ENCODE measurements at places on chromosomes 5 and 9.

- no peaks in the 10 kb centered on the region for H3K4me1 ChIP-seq
- H3K36me3 ChIP-seq: no peaks in the 10 kb centered on the region
- no peak overlapping the region for H3K27ac ChIP-seq
- no peak for DNase-seq
- no peaks in the 10 kb centered on the region for H3K27me3 ChIP-seq
- H3K4me3 ChIP-seq: no peak overlapping the region
Measured at GRCh38 chr5:34611464-34612415, 44.4 kb upstream of the RAI14 start.

DNA sequence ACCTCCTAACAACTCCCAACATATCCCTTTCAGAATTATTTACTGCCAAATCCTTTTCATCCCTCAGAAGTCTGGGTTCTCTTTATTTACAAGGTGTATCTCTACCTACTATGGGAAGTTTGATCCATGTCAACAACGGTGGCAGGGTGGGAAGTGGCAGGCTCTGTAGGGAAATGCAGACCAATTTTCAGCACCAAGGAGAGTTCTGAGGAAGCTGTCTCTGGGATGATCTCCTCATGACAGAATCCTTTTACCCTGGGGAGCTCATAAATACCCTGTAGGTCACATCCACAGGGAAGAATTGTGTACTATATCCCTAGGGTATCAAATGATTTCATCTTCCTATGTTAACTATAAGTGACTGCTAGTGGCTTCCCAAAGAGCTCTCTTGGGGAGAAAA is 107.8 kb upstream of the NEK6 start:
- H3K36me3 ChIP-seq: no peaks in the 10 kb centered on the region
- no peak overlapping the region for H3K4me3 ChIP-seq
- H3K27me3 ChIP-seq: peaks cover 30% of the 10 kb centered on the region
- peaks cover 9% of the 10 kb centered on the region for H3K4me1 ChIP-seq
- no peak for DNase-seq

- H3K27ac ChIP-seq: no peak overlapping the region
- no peak for DNase-seq
- no peak overlapping the region for H3K4me3 ChIP-seq
- H3K36me3 ChIP-seq: no peaks in the 10 kb centered on the region
Measured at GRCh38 chr5:104611135-104611767, 1048.7 kb upstream of the NUDT12 start.

DNA sequence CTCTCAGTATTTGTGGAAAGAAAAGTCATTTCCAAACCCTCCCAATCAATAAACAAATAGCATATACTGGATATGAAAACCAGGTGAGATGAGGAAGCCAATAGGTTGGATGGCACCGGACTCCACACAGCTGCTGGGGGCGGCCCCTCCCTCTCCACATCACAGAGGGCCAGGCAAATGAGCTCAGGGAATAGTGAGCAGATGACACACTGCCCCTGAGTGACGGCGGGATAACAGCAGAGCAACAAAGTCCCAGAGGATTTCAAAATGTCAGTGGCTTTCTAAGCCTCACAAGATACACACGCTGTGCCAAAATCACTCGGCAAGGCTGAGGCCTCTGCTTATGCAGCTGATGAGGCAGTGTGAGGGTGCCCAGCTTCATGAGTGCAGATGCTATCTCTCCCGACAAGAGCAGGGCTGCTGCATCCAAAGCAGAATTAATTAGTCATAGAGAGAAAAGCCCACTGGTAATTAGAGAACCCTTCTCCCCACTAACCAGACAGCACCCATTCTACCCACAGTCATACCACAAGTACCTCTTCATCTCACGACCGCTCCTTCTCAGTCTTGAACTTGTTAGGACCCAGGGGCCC is 235.0 kb upstream of the NFIL3 start:
- no peak for DNase-seq
- H3K27ac ChIP-seq: no peak overlapping the region

DNA sequence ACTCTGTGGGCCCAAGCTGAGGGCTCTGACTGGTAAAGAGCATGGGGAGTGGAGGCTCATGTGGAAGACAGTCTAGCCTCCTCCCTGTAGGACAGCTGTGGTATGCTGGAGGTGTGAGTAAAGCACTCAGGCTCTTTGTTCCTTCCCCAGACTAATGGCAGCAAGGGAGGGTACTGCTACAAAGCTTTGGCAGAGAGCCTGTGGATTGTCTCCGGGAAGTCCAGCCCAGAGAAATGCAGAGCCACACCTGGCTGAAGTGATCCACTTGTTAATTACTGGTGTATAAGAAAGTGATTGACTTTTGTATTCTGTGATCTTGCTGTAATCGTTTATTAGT is 161.7 kb downstream of the OXCT1 start:
- no peak overlapping the region for H3K27ac ChIP-seq
- H3K36me3 ChIP-seq: no peaks in the 10 kb centered on the region
- DNase-seq: no peak
- peaks cover 7% of the 10 kb centered on the region for H3K27me3 ChIP-seq

DNA sequence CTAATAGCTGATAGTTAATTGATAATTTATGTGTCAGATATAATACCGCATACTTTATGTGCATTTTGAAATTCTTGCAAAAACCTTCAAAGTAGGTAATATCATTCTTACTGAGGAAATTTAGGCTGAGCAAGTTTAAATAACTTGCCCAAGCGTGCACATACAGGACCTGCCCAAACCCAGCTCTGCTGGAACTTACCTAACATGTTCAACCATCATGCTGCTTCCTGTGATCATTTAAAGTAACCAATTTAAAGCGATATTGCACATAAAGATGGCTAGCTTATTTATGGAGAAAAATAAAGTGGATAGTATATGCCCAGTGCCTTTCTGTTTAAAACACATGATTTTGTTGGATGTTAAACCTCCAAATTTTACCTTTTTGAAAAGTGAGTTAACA is 4.3 kb downstream of the FAM174A start:
- DNase-seq: no peak
- no peaks in the 10 kb centered on the region for H3K27me3 ChIP-seq
- H3K27ac ChIP-seq: no peak overlapping the region
- H3K36me3 ChIP-seq: no peaks in the 10 kb centered on the region
- H3K4me3 ChIP-seq: no peak overlapping the region
- H3K4me1 ChIP-seq: peaks cover 18% of the 10 kb centered on the region

- peak overlapping the region; percentile 63 for H3K27ac ChIP-seq
- peak; percentile 35 for DNase-seq
- no peaks in the 10 kb centered on the region for H3K36me3 ChIP-seq
Measured at GRCh38 chr9:130239741-130240241, 25.8 kb upstream of the HMCN2 start.

DNA sequence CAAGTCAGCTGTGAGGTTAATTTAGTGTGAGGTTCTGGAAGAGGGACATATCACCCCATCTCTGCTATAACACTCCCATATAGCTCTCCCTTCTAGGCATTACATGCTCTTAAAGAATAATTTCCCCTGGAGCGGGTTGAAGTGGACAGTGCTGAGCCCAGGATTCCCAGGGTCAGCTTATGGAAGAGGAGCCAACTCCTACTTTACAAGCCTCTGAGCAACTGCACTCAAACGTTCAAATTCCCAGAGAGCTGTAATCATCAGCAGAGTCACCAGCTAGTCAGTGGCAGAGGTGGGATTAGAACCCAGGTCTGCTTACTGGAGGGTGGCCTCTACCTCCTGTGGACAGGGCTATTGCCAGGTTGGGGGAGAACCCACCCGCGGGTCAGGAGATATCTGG is 1.4 kb downstream of the NEURL1B start:
- H3K27me3 ChIP-seq: peaks cover 46% of the 10 kb centered on the region
- H3K4me3 ChIP-seq: peak overlapping the region; percentile 29
- no peaks in the 10 kb centered on the region for H3K36me3 ChIP-seq
- H3K4me1 ChIP-seq: peaks cover 9% of the 10 kb centered on the region

- DNase-seq: no peak
- no peaks in the 10 kb centered on the region for H3K4me1 ChIP-seq
- H3K36me3 ChIP-seq: no peaks in the 10 kb centered on the region
- no peak overlapping the region for H3K4me3 ChIP-seq
- no peaks in the 10 kb centered on the region for H3K27me3 ChIP-seq
Measured at GRCh38 chr9:133892193-133892920, 99.8 kb downstream of the VAV2 start.

DNA sequence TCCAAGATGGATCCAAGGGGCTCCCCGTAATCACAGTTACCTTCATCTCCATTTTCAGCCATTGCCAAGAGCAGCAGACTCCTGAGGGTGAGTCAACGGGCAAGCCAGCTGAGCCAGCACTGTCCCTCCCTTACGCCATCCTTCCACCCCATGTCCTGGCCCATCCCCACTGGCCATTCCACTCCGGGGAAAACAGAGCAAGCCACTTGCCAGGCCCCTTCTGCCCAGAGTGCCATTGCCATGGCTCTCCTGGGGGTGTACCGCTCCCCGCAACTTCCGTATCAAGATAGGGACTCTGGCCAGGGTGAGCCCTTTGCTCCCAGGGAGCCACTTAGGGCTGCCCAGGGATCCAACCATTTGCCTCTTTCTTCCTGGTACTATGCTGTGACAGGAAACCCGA is 48.9 kb upstream of the CDKN2AIPNL start:
- no peaks in the 10 kb centered on the region for H3K36me3 ChIP-seq
- H3K27ac ChIP-seq: no peak overlapping the region
- H3K4me3 ChIP-seq: no peak overlapping the region
- no peak for DNase-seq
- H3K27me3 ChIP-seq: peaks cover 10% of the 10 kb centered on the region
- H3K4me1 ChIP-seq: peaks cover 3% of the 10 kb centered on the region

GRCh38 chr5:158174918-158175851 is 316.2 kb upstream of the CLINT1 start:
- H3K4me1 ChIP-seq: no peaks in the 10 kb centered on the region
- no peaks in the 10 kb centered on the region for H3K36me3 ChIP-seq
- no peak overlapping the region for H3K27ac ChIP-seq
- no peak overlapping the region for H3K4me3 ChIP-seq
- DNase-seq: peak; percentile 47

DNA sequence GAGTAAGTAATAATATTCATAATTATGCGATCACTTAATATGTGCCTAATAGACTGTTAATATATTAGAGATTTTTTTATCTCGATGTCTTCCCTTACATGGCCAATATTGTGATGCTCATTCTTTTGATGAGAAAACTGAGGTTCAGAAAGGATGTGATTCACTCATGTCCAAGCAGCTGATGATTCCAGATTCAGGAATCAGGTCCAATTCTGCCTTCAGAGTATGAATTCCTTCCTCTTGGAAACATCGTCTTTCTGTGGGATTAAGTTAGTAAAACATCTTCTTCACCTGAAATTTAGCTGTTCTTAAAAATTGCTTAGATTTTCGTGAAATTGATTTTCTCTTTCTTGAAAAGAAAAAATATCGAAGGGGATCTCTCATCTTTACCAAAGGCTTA is 242.5 kb upstream of the RFX3 start:
- H3K4me3 ChIP-seq: no peak overlapping the region
- DNase-seq: no peak
- no peaks in the 10 kb centered on the region for H3K36me3 ChIP-seq
- no peaks in the 10 kb centered on the region for H3K4me1 ChIP-seq
- H3K27me3 ChIP-seq: peaks cover 5% of the 10 kb centered on the region

GRCh38 chr9:106310782-106311181 is 552.2 kb upstream of the ZNF462 start:
- H3K27me3 ChIP-seq: no peaks in the 10 kb centered on the region
- H3K27ac ChIP-seq: no peak overlapping the region
- no peak overlapping the region for H3K4me3 ChIP-seq
- no peaks in the 10 kb centered on the region for H3K4me1 ChIP-seq
- H3K36me3 ChIP-seq: no peaks in the 10 kb centered on the region

GRCh38 chr5:14017904-14018303 is 73.4 kb upstream of the DNAH5 start:
- no peaks in the 10 kb centered on the region for H3K36me3 ChIP-seq
- no peak overlapping the region for H3K4me3 ChIP-seq
- DNase-seq: no peak

GRCh38 chr5:74013222-74013621 is 387.2 kb downstream of the ARHGEF28 start:
- H3K27ac ChIP-seq: no peak overlapping the region
- no peak overlapping the region for H3K4me3 ChIP-seq
- no peaks in the 10 kb centered on the region for H3K36me3 ChIP-seq
- DNase-seq: no peak
- no peaks in the 10 kb centered on the region for H3K4me1 ChIP-seq
- H3K27me3 ChIP-seq: peaks cover 9% of the 10 kb centered on the region

- no peak for DNase-seq
- no peak overlapping the region for H3K4me3 ChIP-seq
- H3K36me3 ChIP-seq: no peaks in the 10 kb centered on the region
Measured at GRCh38 chr9:135033487-135033886, 54.0 kb upstream of the OLFM1 start.

- no peak overlapping the region for H3K4me3 ChIP-seq
- DNase-seq: no peak
- H3K36me3 ChIP-seq: no peaks in the 10 kb centered on the region
- peaks cover 4% of the 10 kb centered on the region for H3K4me1 ChIP-seq
- no peak overlapping the region for H3K27ac ChIP-seq
Measured at GRCh38 chr5:851076-851475, 290 bp upstream of the ZDHHC11 start.

DNA sequence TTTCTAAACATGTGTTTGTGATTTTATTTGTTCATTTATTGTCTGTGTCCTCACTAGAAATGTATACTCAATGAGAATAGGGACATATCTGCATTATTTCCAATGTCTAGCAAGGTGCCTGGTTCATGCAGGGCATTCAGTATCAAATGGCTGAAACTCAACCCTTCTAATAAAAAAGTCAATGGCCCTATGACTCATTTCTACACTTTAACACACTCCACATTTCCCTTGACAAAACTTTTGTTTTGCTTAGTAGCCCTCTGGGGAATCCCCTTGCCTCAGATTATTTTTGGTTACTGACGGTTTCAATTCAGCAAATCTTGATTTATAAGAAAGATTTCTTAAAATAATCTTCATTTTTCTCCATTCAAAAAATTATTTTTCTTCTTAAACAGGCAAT is 206.0 kb upstream of the DMRTA1 start:
- H3K27ac ChIP-seq: no peak overlapping the region
- DNase-seq: no peak
- no peak overlapping the region for H3K4me3 ChIP-seq
- peaks cover 37% of the 10 kb centered on the region for H3K27me3 ChIP-seq
- peaks cover 28% of the 10 kb centered on the region for H3K4me1 ChIP-seq
- H3K36me3 ChIP-seq: no peaks in the 10 kb centered on the region

DNA sequence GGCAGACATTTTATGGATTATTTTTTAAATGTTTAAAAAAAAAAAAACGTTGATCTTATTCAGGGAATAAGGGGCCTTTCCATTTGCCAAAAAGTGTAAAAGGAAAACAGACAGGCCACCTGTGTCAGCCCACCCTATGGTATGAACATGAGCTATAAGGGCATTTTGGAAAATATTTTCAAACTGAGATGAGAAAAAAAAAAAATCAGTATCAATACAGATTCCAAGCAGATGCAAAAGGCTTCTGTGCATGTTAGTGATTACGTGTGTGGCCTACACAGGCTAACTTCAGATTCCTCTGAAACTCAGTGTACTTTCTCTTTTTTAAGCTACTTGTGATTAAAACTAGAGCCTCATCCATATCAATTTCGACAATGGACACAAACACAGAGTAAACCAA is 189.9 kb downstream of the BNC2 start:
- no peaks in the 10 kb centered on the region for H3K4me1 ChIP-seq
- H3K27ac ChIP-seq: no peak overlapping the region
- H3K36me3 ChIP-seq: no peaks in the 10 kb centered on the region
- no peaks in the 10 kb centered on the region for H3K27me3 ChIP-seq
- DNase-seq: no peak
- no peak overlapping the region for H3K4me3 ChIP-seq

All from activated CD4-positive, alpha-beta memory T cell treated with anti-CD3 and anti-CD28 coated beads, Interleukin-2, amount 10 ng/mL, durations not matched to agents 7 days and 5 days (primary cell).